ENCODE measurements at places on chromosomes 2 and 18. TPM values are rescaled to one million over a fixed set of nuclear protein-coding genes. Genes with fewer than 3 reads are reported as not detected.

LINC00305 gene
- not detected for total RNA-seq

MDH1B gene
- total RNA-seq = 1.4 TPM

ACMSD gene
- not detected for total RNA-seq

KCNG2 gene
- total RNA-seq = not detected

CTDSP1 gene
- 98.8 TPM for total RNA-seq

CRYBA2 gene
- not detected for total RNA-seq

IL1R2 gene
- total RNA-seq = not detected

NR4A2 gene
- 0.25 TPM for total RNA-seq

G6PC2 gene
- total RNA-seq = not detected

NGEF gene
- total RNA-seq = 0.98 TPM

PSMA8 gene
- not detected for total RNA-seq

KCTD1 gene
- total RNA-seq = 23.2 TPM

TEKT4 gene
- not detected for total RNA-seq

SLC40A1 gene
- 12.3 TPM for total RNA-seq

ELOA2 gene
- not detected for total RNA-seq

NT5DC4 gene
- total RNA-seq = not detected

IGFBP5 gene
- total RNA-seq = 141 TPM

PASK gene
- 8.6 TPM for total RNA-seq

PFN4 gene
- total RNA-seq = 1.1 TPM

KLF11 gene
- total RNA-seq = 6.7 TPM

RNF152 gene
- total RNA-seq = 7.5 TPM

TSPYL6 gene
- not detected for total RNA-seq

ZNF397 gene
- total RNA-seq = 4.1 TPM

ERICH2 gene
- total RNA-seq = not detected

ZSWIM2 gene
- total RNA-seq = not detected

MGAT5 gene
- total RNA-seq = 21.8 TPM

AMER3 gene
- not detected for total RNA-seq

TEX44 gene
- total RNA-seq = not detected

DES gene
- 30.6 TPM for total RNA-seq

IL36RN gene
- total RNA-seq = not detected

UCN gene
- 0.65 TPM for total RNA-seq

FIGN gene
- total RNA-seq = 3.1 TPM

ABCG5 gene
- total RNA-seq = not detected

BIRC6 gene
- total RNA-seq = 45.5 TPM

RFX8 gene
- 0.25 TPM for total RNA-seq

INO80C gene
- total RNA-seq = 7.3 TPM

PCGF1 gene
- 15.0 TPM for total RNA-seq

TRIM43 gene
- not detected for total RNA-seq

EDAR gene
- 0.51 TPM for total RNA-seq

LYPD1 gene
- 158 TPM for total RNA-seq
